ENCODE measurements at places on chromosomes 7 and 10. TPM values are rescaled to one million over a fixed set of nuclear protein-coding genes. Genes with fewer than 3 reads are reported as not detected.

Gene LDB3
- not detected for total RNA-seq

GRCh38 chr7:11681461-11681860 is 150.5 kb downstream of the THSD7A start:
- DNase-seq, result no peak

DNA sequence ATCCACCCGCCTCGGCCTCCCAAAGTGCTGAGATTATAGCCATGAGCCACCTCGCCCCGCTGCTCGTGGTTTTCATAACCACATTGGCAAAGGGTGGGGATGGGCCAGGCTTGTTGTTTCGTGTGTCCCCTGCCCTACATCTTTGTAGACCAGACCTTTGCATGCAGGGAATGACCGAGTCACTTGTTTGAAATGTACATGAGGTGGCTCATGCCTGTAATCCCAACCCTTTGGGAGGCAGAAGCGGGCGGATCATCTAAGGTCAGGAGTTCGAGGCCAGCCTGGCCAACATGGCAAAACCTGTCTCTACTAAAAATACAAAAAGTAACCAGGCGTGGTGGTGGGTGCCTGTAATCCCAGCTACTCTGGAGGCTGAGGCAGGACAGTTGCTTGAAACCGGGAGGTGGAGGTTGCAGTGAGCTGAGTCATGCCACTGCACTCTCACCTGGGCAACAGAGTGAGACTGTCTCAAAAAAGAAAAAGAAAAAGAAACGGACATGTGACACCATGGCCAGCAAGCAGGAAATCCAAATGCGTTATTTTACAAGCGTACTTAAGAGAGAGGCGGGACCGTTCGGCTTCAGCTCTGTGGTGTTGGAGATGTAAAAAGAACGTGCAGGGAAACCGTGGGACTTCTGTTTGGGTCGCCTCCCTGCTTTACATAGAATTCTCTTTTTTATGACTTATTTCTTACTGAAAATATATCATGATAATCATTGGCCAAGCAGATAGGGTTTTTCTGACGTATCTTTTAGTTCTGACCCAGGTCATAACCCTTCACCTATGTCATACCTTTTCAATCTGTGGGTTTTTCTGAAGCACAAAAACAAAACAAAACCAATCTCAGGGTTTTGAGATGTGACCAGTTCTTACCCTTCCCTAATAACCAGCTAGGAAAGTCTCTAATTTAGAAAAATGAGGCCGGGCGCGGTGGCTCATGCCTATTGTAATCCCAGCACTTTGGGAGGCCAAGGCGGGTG is 45.1 kb downstream of the WIPI2 start:
- DNase-seq, result no peak

GRCh38 chr7:124785994-124786393 is 20.4 kb upstream of the GPR37 start:
- no peak for DNase-seq
